ENCODE measurements at places on chromosomes 11 and 22.

GRCh38 chr11:26442131-26442530 is 110.2 kb downstream of the ANO3 start:
- DNase-seq = no peak

DNA sequence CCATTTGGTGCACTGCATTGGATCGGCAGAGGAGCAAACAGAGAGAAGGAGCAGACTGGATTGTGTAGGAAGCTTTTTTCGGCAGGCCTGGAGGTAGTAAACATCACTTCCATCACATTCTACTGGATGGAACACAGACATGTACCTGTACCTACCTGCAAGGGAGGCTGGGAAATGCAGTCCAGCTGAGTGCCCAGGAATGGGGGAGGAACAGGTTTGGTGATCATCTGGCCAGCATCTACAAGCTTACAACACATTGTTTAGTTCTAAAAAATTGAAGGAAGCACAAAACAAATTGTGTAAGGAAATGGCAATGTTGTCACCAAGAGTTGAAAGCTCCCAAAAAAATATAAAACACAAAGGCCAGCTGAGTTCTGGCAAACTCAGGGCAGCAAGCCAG is 19.1 kb downstream of the SMIM38 start:
- no peak for DNase-seq

DNA sequence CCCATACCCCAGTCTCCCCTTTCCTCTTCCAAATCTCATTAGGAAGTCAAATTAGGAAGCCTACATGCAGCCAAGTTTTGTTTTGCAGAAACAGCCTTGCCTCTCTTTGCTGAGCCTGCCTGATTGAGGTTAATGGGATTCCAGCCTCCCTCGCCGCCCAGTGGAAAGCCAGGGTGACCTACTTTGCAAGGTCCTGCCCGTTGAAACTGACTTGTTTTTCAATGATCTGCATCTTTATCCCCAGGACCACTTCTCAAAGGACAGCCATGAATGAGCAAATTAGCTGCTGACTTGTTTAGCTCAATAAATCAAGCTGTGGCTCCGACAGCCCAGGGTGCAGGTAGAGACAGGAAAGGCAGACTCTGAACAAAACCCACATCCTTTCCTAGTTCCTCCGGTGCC is 110.4 kb downstream of the RRAS2 start:
- peak; percentile 65 for DNase-seq

GRCh38 chr22:19466126-19466716 is 12.8 kb downstream of the UFD1 start:
- DNase-seq = no peak

DNA sequence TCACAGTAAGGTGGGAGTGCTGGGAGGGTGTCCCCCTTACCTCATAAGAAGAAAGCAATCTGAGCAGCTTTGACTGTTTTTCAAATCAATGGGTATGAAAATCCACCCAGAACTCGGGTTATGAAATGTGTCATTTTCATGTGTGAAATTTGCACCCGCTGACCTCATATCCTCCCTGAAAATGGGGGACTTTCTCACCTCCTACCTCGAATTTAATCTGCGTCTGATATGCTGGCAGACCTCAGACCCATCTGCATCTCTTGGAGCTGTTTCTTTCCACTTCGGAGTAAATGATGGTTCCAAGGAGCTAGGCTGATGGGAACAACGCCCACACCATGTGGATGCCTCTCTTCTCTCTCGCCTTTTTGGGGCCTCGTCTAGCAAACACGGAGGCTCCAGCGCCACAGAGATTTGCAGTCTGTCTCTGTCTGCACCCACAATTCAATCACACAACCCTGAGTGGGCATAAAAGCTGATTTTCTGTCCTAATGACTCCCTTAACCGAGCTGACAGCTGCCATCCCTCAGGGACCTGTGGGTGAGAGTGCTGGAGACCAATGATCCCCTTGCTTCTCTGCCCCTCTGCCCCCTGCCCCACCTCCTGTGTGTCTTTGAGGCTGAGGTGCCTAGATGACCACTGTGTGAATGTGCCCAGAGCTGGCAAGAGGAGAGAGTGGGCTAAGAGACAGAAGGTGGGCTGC is 71.0 kb downstream of the TRIM29 start:
- DNase-seq = no peak

- DNase-seq = peak; percentile 66
Observed at GRCh38 chr11:133078591-133079404, 453.5 kb downstream of the OPCML start.

DNA sequence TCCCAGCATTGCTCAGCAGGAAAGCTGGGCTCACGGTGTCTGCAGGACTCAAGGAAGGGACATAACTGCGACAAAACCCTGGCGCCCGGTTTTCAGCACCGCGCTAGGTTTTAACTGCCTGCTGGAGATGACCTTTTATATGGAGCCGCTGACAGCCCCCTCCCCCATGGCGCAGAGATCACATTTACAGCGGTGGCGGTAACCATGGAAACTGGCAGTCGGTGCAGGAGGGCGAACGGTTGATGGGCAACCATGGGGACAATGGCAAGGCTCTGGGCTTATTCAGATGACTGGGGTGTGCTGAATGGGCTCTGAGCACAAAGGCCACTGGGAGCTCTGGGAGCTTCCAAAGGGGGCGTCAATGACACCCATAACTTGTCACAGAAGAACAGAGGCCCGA is 37.2 kb downstream of the CELSR1 start:
- DNase-seq = no peak

- DNase-seq = no peak
Observed at GRCh38 chr11:32779136-32779535, 15.3 kb downstream of the CCDC73 start.

DNA sequence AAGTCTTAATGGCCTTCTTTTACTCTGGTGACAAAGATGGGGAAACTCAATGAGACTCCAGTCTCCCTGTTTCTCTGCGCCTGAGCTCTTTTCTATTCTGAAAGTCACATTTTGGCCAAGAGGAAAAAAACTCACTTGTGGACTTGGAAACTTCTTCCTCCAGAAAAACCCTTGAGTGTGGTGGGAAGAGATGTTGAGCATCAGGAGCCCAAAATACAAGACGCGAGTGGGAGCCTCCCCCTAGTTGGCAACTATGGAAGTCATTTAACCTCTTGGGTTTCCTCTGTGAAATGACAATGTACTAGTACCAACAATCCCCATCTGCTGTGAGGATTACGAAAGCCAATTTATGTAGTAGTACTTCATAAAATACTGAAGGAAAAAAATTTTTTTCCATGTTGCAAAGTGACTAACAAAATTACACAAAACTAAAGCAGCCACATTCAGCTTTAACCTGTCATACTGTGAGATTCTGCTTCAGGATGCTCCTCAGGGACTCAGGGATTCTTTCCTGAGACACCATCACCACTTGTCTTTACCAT is 524 bp upstream of the SLC25A17 start:
- DNase-seq = no peak

- no peak for DNase-seq
Observed at GRCh38 chr22:42338479-42338878, 68.0 kb upstream of the TCF20 start.

GRCh38 chr11:76615950-76616349 is 54.6 kb downstream of the LRRC32 start:
- no peak for DNase-seq

All from dorsolateral prefrontal cortex (tissue), 122 donors.